Stomach (tissue), 19 donors: ENCODE measurements at places on chromosomes 6 and 20.

DNA sequence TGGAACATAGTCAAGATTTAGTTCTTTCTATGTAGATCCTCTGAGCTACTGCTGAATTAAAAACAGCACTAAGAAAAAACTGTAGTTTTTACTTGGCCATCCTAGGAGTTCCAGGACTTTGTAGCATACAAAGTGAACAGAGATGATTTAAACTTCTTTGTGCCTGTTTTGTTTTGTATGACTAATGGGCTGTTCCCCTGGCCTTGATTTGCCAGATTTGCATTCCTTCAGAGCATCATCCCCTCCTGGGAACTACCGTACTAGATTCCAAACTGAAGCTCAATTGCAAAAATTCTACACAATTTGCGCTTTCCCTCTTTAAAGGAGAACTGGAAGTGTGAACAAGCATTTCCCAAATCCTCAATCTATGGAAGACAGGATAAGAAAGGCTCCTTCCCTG lies 23.1 kb downstream of the ACOT13 start:
- no peak for DNase-seq

- no peak for DNase-seq
These were observed 21.8 kb downstream of the HDDC2 start for GRCh38 chr6:125279961-125280360.

DNA sequence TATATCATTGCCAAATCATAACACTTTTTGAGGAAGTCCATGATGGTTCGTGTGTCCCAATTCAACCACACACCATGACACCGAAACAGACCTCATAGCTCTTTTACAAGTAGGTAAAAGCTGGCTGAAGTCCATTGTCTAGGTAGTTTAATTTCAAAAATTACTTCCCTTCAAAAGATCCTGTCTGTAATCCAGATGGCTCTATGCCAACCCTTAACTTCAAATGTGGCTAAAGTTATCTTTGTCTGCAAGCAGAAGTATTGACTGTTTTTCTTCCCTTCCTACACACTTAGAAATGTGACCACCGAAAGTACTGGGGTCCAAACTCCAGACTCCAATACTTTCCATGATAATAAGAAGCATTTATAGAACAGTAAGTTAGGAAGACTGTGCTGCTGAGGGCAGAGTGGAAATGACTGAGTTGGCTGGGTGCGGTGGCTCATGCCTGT lies 8.3 kb upstream of the TIAM2 start:
- no peak for DNase-seq

DNA sequence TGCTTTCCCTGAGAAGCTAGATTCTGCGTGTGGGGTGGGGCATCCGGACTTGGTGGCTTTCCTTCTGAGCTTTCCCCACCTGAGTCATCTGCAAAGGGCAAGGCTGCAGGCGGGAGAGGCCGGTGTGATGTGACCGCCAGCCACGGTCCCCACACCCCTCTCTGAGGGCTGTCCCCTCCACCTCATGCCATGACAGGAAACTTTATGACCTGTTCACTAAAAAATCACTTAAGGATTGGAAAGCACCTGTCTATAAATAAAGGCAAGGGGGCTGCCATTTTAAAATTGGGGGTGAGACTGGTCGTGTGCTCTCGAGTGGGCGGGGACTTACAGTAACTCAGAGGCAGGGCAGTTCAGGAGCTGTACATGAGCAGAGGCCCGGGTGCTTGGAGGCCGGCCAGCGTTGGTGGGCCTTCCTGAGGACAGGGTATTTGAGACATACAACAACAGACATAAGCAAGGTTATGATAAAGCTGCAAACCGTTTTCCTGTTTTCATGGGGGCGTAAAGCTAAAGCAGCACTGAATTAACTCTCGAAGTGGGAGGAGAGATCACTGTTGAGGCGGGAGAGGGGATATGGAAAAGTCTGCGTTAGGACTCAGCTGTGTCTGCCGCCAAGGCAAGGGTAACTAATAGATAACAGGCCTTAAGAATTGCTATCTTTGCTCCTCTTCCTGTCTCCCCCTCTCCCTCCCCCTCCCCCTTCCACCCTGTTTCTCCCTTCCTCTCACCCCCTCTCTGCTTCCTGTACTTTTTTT lies 16.1 kb upstream of the SERPINB1 start:
- DNase-seq = peak; percentile 82
